ENCODE measurements at places on chromosomes 12 and 14.

- no peak for DNase-seq
Observed at GRCh38 chr14:20184181-20184580, 6.5 kb upstream of the OR11G2 start.

- DNase-seq = no peak
Observed at GRCh38 chr12:106594447-106594846, 11.6 kb downstream of the RFX4 start.

DNA sequence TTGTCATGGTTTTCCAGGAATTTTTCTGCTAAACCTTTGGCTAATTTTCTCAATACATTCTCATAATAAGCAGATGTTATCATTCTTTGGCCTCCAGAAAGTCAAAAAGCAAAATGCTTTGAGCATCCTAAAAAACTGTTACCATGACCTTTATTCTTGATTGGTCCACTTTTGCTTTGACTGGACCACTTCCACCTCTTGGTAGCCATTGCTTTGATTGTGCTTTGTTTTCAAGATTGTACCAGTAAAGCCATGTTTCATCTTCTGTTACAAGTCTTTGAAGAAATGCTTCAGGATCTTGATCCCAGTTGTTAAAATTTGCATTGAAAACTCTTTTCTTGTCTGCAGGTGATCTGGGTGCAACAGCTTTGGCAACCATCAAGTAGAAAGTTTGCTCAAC, 180.1 kb downstream of the DUSP6 start:
- no peak for DNase-seq

GRCh38 chr12:54019091-54019811, 9.0 kb upstream of the HOXC6 start:
- DNase-seq = no peak

DNA sequence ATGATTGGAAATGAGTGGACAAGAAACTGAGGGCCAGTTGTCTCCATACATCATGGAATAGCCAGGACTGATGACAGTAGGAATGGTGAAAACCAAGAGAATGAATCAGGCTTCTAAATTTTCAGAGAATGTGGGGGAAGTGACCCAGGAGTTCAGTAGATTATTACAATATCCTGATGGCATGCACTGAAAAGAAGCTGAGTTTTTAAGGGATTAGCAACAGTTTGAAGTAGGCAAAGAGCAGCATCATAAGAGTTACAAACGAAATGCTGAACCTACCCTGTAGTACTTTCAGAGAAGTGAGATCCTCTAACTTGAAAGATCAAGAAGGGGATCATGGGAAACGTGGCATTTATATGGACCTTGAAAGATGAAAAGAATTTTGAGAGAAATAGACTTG, 13.2 kb downstream of the SLC2A14 start:
- no peak for DNase-seq

DNA sequence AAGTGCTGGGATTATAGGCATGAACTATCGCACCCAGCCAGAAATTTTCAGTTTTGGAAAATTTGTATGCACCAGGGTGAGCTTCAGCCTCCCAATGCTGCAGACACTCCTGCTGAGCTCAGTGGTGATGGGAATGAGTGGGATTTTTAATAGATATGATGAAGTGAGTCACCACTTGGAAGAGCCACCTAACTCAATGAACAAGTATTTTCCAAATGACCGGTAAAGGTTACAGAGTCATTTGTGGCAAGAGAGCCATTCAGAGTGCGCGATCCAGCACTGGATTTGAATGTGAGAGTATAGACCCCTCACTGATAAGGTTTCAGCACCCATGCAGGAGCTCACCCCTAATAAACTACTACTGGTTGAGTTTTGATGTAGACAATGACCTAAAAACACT, 100.7 kb downstream of the PPP2R5C start:
- DNase-seq = no peak

DNA sequence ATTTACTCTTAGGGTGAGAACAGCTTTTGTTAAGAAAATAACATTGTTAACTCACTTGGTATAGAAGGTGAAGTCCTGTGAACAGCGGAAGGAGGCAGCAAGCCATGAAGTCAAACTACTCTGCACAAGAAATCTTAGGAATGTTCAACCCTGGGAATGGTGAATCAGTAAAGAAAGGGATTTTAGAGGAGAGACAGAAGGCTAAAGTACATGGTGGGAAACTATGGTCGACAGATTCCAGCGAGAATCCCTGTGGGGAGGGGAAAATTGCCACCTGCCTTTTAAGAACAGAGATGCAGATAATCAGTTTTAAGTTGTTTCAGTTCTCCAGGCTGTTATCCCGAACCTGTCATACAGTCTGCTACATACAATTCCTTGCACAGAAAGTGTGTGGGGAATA, 63.2 kb upstream of the PTPRR start:
- DNase-seq = no peak

DNA sequence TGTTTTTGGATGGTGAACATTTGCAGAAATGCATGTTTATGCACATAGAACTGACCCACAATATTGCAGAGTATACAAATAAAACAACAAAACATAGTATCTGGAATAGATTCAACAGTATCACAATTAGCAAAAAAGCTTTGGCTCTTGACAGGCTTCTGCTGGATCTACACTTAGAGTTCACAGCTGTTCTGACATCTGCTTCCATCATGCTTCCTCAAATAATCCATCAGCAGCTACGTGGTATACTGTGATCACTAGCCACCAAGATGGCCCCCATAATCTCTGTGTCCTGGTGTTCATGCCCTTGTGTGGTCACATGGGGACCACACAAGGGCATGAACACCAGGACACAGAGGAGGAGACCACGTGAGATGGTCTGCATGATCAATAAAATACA, 166.6 kb upstream of the CCDC198 start:
- no peak for DNase-seq

- DNase-seq = no peak
Observed at GRCh38 chr12:66661357-66661756, 17.5 kb downstream of the GRIP1 start.

DNA sequence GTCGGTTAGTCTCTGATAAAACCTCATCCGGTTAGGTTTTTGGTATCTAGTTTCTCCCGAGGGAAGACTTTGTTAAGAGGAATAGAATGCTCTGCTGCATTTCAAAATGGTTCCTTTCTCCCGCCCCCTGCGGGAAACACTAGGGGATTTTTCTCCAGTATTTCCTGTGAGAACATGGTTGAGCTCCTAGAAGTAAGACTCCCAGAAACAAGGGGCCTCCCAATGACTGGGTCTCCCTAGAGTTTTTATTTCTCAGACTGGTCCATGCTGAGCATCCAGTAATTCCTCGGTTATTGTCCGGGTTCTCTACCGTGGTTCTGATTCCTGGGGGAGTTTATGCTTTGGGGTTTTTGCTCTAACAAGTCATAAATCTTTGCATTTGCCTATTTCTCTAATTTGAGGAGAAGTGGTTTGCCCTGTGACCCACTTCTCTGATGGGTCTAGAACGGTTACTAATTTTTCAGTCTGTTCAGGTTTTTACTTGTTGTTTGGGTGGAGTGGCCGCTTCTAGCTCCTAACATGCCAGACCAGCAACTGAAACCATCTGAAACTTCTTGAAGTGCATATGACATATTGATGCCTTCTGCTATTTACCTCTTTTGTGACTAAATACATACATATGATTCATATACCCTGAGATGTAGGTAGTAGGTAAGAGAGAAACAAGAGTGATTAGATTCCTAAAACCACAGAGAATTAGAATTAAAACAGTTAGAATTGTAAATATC, 25.1 kb downstream of the TESPA1 start:
- no peak for DNase-seq

DNA sequence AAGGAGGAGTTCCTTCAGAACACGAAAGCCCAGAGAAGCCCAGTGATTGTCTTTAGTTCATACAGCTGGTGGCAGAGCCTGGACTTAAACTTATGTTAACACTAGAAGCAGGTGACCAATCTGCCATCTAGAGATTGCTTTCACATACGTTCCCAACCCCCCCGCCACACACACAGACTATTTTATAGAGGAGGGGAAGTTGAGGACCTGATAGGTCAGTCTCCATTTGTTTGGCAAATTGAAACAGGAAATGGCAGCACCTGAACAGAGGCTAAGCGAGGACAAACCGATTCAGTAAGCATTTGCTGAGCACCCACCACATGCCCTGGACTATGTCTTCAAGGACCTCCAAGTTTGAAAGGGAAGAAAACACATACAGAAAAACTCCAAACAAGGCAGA, 4.8 kb upstream of the PLEKHD1 start:
- no peak for DNase-seq

DNA sequence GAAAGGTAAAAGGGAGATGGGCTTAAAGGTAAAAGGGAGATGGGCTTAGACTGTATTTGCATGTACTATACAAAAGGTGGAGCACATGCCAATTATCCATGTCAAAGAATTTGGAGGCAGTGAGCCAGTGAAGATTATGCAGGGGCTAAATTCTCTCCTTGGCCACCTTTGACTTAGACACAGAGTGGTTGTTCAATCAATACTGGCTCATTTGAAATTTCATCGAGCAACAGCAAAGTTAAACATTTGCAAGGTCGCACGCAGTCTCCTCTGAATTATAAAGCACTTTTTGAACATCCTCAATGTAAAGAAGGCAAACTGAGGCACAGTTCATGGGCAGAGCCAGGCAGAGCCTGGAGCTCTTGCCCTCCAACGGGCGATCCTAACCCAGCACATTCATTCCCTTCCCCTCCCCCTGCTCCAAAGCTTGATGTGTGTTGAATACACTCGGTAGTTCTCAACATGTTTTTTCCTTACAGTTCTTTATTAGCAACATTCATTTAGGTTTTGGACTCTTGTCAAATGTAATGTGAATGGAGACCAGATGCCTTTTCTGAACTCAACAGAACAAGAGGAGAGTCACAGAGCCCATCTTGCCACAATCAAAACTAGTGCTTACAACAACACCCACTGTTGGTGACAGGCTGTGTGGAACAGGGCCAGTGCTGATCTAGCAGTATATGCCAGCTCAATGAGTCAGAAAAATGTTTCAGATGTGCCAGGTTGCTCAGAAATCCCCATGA, 169.7 kb upstream of the G2E3 start:
- DNase-seq = no peak

DNA sequence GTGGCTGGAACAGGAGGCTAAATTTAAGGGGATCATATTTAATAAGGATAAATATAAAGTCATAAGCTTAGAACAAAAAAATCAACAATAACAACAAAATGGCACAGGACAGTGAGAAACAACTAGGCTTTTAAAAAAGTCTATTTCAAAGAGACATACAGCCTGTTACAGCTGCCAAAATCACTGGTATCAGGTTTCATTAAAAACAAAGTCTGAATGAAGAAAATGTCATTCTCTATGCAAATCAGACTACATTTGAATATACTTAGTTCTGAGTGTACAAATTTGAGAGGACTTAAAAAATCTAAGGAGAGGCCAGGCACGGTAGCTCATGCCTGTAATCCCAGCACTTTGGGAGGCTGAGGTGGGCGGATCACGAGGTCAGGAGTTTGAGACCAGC, 44.0 kb downstream of the TFCP2 start:
- DNase-seq = no peak

DNA sequence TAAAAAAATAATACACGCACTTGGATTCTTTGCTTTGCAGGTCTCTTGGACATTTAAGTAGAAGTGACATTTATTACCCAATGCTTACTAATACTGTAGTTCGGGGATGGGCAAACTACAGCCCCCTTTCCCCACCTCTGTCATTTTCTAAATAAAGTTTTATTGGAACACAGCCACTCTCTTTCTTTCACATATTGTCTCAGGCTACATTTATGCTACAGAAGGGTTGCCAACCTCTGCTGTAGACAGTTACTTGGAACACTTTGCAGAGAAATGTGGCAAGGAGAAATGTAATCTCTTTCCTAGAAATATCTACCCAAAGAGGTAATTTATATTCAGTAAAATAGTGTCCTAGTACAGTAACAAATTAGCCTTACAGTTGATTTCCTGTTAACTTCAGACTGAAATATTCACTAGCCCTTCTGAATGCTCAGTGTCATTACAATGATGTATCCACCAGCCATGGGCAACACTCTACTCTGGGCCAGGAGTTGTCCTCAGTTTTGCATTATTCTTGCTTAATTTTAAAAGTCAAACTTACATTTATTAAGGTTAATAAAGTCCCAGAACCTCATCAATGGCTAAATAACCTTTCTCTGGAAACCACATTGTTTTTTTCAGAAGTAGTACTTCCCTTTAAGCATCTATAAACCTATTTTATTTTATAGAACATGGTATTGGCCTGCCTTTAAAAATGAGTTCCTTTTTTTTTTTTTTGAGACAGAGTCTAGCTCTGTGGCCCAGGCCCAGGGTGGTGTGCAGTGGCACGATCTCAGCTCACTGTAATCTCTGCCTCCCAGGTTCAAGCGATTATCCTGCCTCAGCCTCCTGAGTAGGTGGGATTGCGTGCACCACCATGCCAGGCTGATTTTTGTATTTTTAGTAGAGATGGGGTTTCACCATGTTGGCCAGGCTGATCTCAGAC, 269.6 kb upstream of the AMIGO2 start:
- DNase-seq = no peak

- DNase-seq = no peak
Observed at GRCh38 chr12:89745286-89745685, 36.6 kb upstream of the ATP2B1 start.

DNA sequence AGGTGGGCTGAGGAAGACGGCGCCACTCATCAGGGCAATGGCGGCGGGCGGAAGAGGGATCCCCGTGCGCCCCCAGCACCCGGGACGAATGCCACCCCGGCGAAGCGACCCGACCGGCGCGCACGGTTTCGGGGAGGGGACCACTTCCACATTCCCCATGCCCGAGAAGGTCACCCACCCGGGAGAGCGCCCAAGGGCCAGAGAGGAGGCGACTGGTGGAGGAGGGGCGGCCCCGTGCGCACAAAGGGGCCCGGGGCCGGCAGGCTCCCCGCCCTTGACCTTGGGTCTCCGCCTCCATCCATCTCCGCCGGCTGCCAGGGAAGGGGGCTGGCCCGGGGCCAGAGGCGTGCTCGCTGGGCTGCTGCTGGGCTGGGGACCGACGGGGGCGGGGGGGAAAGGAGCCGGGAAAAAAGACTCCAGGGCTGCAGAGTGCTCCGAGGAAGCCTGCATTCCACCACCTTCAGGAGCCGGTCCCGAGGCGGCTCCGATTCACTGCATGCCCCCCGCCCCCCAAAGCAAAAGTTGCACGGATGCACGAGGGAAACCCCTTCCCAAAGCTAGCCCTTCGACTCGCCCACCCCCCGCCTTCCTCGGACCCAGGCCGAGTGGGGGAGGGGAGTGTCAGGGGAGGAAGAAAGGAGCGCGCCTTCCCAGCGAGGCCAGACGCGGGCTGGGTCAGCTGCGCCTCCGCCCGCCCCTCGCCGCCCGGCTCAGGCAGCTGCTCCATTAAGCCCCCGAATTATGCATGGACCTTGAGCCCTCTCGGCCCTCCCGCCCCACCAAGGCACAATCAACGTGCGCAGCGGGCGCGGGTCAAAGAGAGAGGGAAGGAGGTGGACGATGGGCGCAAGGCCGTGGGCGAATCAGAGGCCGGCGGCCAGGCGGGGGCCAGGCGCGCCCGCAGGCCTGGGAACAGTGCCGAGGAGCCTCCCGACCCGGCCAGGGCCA, 26.2 kb downstream of the BCL11B start:
- DNase-seq = no peak

- no peak for DNase-seq
Observed at GRCh38 chr14:42378880-42379279, 772.2 kb downstream of the LRFN5 start.

Measured in activated B cell treated with CpG ODN at 0.5 μM for 24 hours (primary cell).